ENCODE measurements at places on chromosomes 7 and 10.

DNA sequence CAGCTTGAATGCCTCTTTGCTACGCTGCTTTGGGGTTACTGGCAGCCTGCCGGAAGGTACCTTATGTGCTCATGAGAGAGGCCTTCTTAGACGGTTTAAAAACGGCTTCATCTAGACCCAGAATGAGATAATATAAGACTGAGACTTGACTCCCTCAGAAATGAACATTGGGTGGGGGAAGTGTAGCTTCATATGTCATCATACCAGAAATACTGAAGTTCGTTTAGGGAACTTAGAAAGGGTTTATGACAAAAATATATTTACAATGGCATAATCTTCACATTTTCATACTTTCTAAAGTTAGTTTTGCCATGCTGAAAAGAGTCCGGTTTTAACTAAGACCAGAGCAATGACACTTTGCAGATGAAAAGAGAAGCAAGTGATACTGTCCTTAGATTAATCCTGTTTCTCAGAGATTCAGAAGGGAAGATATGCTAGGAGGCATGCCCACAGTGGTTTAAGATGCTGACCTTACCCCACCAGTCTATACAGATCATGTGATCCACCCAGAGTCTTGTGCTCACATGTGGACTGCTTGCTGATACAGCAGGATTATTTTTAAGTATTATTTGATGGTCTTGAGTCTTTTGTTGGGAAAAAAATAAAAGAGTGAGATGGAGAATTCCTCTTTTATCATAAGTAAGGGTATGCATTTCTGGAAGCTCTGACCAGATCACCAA is 40.8 kb upstream of the HGF start:
- DNase-seq: peak; percentile 25

DNA sequence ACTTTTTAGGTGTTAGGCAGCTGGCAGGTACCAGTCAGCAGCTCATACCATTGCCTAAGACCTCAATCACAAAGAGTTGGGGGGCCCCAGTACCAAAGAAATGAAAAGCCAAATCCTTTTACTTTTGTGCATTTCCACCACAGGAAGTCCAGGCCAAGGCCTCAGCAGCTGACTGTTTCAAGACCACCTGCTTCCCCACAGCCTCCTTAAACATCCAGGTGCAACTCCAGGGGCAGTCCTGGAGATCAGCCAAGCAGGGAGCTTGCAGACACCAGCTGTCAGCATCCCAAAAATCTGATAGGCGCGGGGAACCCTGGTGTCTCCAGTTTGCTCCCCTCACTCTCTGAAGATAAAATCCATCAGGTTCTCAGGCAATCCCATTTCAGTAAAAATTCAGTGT is 91.5 kb upstream of the EFCAB10 start:
- DNase-seq: no peak

- peak; percentile 23 for DNase-seq
These were observed 2.9 kb upstream of the NRAP start for GRCh38 chr10:113666682-113667252.

GRCh38 chr7:50956522-50957155 is 173.9 kb upstream of the GRB10 start:
- DNase-seq: no peak

Data from hematopoietic multipotent progenitor cell treated with erythropoietin and hydrocortisone succinate and interleukin-3 and kit ligand, for 6 days (in vitro differentiated cells).